ENCODE measurements at places on chromosomes 7 and 10.

DNA sequence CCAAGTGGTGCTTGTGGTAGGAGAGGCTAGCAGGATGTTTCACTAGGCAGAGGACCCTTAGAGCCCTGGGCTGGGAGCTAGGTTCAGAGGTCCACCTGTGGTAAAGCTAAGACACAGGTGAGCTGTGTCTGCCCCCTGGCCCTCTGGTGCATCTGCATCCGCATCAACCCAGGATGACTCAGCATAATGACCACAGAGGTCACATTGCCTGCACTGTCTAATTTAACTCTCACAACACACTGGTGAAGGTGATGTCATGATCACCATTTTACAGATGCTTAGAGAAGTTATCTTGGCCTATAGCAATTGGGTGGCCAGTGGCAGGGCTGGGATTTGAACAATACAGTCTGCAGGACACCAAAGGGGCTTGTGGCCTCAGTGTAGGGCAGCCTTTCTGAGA is 33.1 kb downstream of the HABP2 start:
- no peak for DNase-seq

DNA sequence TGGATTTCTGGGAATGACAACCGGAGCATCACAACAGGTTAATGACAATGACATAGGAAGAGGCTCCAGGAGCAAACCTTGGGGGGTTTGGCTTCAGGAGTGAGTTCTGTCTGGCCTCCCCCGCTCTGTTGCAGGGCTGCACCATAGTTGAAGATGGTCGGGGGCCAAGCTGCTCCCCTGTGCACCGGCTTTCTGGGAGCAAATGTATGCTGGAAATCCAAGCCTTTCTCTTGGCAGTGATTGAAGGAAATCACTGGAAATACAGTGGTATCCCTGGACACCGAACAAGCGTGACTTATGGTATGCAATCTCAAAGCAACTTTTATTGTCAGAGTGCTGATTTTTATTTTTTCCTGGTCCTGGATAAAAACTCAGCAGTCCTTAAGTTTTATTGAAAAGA is 251.9 kb upstream of the ZNF32 start:
- DNase-seq = no peak

DNA sequence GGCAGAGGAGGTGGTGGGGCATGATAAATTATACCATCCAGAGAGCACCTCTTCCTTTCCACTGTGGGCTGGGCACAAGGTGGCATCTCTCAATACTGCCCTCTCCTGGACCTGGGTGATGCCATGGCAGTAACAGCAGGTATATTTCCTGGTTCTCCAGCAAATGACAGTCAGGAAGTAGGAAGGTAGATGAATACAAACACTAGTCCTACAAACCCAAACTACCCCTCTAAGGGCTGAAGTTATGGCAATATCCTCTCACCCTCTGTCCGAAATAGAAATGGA is 1004.9 kb downstream of the KCNMA1 start:
- DNase-seq = no peak

DNA sequence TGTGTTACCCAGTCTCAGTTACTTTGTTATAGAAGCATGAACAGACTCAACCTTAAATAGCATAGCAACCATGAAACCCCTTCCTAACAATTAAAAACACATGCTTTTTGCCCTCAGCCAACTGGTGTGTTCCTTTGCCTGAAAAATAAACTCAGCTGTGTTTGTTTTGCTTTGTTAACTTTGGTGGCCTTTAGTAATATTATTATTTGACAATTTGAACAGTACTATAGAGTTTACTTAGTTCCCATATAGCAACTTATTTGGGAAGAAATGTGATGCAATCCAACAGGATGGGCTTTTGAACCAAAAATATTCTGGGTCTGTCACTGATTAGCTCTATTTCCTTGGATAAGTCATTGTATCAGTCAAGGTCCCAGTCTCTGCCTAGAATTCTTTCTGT is 22.5 kb upstream of the MKLN1 start:
- DNase-seq = no peak

GRCh38 chr7:157516311-157516710 is 179.5 kb downstream of the DNAJB6 start:
- DNase-seq = no peak

GRCh38 chr10:49367600-49367999 is 28.3 kb downstream of the DRGX start:
- no peak for DNase-seq

DNA sequence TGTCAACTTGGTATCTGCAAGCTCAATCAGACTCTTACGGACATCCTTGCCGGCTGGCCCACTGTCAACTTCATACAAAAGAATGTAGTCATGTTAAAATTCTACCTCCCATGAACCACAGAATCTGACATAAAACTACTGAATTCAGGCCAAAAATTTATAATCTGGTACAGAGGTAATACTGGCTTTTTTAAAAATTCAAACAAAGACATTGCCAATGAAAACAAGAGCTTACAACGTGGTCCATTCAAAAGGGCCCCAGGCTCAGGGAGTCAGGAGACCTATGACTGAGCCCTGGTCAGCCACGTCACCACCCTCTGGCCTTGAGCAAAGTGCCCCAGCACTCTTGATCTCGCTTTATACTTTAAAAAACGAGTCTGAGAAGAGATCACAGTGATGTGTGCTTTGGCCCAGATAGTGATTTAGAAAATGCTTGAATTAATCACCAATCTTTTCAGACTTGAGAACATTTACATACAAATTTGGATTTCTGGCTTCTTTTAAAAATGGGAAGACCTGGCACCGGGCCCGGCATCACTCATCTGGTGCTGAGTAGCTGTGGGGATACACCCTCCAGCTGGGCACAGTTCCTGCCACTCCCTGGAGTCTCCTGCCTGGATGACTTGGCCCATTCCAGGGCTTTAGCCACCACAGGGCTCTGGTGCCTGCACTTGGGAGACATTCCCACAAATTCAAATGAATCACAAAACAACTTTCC is 94.1 kb downstream of the PIP4K2A start:
- peak; percentile 97 for DNase-seq

DNA sequence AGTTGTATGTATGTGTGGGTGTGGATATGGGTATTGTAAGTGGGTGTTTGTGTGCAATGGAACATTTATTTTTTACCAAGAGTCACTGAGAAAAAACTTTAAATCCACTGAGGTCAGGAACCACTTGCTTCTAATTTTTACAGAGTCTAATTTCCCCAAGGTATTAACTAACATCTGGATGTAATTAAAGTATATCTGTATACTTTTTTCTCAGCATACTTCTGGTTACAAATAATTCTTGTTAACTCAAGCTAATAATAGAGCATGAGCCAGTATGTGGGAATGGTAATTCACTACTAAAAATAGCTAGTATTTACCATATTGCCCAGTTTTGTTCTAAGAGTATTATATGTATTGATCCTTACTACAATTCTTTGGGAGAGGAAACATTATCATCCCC is 24.6 kb upstream of the STEAP4 start:
- DNase-seq = no peak

GRCh38 chr10:124184208-124184830 is 90.9 kb upstream of the CHST15 start:
- DNase-seq = no peak

DNA sequence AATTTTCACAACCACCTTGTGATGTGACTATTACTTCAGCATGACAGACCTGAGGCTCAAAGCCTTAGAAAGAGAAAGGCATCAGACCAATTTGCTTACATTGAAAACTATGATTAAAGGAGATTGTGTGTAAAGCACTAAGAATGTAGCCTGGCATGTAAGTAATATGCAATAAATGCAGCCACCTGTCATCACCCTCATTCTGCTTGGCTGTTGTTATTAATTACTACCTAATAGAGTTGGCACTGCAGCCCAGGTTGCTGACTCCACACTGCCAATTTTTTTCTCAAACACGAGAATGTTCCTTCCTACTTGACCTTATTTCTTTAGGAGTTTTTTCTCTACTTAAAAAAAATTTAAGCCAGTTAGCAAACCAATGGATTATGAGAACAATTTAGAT is 61.2 kb upstream of the NPVF start:
- no peak for DNase-seq

DNA sequence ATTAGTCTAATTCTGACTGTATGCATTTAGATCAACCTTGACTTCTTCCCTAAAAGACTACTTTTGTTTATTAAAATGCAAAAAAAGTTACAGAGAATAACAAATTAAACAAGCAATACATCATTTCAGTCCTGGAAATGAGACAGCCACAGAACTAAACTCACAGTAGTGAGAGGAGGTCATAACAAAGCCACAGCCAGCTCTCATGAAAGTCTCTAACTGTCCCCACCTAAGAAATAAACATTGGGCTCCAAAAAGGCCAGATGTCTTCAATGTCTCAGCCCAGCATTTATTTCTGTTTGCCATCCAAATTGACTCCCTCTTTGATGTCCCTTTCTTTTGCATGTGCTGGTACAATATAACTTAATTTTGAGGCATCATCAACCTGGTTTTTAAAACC is 74.4 kb downstream of the NHLRC2 start:
- DNase-seq = no peak
